Breast epithelium (tissue), 4 donors: ENCODE measurements at places on chromosomes 3 and 15.

- no peak for DNase-seq
Observed at GRCh38 chr15:58062983-58063382, 2.5 kb downstream of the ALDH1A2 start.

DNA sequence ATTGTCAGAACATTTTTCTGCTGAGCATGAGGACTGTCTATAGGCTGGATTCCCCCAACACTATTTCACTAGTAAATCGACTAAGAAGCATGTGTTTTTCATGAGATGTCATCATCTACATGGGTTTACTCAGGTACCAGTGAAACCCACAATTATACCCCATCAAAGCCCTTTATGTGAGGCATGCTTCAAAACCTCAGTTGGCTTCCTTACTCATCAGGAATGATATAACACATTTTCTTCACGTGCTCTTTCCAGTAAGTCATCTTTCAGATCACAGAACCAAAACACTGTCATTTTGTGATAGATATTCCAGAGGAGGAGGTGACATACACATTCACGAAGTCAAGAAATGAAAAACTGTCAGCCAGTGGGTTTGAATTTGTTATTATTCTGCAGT is 116.5 kb downstream of the ANO10 start:
- DNase-seq, result no peak

DNA sequence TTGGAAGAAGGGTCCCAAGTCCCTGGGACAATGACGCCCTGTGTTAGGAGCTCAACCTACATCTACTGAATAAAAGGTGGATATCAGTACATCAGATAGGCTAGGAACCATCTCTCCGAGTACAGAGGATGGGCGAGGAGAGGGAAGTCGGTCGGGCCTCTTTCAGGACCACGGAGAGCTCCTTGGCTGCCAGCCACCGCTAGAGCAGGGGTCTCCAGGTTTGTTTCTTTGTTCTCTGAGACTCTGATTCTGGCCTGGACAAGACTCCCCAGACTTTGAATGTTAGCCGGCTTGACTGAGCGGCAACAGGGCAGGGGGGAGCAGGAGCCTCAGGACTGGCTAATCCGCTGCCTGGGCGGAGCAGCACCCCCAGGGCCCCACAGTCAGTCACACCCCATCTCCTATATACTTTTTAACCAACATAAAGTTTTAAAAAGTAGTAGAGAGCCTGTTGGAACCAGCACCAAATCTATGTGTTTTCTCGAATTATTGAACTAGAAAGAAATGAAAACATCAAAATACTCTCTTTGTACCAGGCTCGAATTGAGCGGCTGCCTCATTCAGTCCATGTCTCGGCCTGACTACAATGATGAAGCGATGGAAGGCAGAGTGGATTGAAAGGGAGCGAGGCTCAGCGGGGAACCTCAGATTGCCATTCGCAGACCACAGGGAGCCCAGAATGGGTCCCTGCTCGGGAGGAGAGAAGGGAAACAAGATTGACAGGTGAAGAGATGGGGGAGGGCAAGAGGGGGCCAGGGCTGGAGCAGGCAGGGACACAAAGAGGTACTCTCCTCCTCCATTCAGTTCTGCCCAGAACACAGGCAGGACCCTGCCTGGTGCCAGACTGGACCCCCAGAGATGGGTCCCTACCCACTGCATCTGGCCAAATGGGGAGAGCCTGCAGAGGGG is 131.6 kb downstream of the TPRA1 start:
- no peak for DNase-seq

- DNase-seq, result no peak
Observed at GRCh38 chr3:48441940-48442339, 1.9 kb downstream of the TMA7 start.
